ENCODE measurements at places on chromosomes 11 and 22.

DNA sequence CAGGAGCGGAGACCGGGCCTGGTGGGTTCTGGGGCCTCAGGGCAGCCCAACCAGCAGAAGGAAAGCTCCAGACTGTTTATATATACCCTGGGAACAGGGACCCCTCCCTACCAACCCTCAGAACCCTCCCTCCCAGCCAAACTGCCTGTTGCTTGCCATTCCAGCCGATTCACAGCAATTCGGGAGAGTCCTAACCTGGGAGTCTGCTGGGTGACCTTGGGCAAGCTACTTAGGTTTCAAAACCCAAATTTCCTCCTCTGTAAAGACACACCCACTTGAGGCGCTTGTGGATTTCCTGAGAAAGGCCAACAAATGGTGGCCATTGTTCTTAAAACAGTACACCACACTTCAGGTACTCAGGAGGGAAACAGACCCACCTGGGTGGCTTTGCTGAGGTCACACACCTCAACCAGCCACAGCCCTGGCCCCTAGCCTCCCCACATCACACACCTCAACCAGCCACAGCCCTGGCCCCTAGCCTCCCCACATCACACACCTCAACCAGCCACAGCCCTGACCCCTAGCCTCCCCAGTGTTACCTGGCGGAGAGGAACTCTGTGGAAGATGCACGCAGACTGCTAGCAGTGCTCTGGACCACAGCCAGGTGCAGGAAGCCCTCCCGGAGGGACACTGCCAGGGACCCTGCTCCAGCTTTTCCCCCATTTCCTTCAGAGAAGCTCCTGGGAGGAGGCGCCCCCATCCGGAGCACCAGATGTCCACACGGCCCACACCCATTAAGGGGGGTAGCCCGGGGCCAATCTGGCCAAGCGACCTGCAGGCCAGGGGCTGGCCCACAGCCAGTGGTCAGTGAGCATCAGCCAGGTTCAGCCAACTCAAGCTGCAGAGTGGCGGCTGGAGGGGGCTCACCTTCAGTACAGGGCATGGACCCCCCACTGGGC, 6.2 kb downstream of the SHISA8 start:
- H3K4me1 ChIP-seq: peaks cover 55% of the 10 kb centered on the region
- peak overlapping the region; percentile 22 for H3K27ac ChIP-seq
- no peak overlapping the region for H3K4me3 ChIP-seq

GRCh38 chr22:45452565-45453379, 39.3 kb downstream of the RIBC2 start:
- H3K36me3 ChIP-seq: no peaks in the 10 kb centered on the region
- H3K27me3 ChIP-seq: peaks cover 3% of the 10 kb centered on the region
- H3K4me1 ChIP-seq: no peaks in the 10 kb centered on the region
- no peak overlapping the region for H3K4me3 ChIP-seq
- H3K27ac ChIP-seq: no peak overlapping the region

GRCh38 chr22:43883012-43883661, 8.7 kb downstream of the PNPLA5 start:
- H3K27me3 ChIP-seq: peaks cover 4% of the 10 kb centered on the region
- H3K36me3 ChIP-seq: no peaks in the 10 kb centered on the region
- no peak overlapping the region for H3K4me3 ChIP-seq
- no peak overlapping the region for H3K27ac ChIP-seq
- H3K4me1 ChIP-seq: peaks cover 5% of the 10 kb centered on the region
- peak; percentile 58 for DNase-seq

DNA sequence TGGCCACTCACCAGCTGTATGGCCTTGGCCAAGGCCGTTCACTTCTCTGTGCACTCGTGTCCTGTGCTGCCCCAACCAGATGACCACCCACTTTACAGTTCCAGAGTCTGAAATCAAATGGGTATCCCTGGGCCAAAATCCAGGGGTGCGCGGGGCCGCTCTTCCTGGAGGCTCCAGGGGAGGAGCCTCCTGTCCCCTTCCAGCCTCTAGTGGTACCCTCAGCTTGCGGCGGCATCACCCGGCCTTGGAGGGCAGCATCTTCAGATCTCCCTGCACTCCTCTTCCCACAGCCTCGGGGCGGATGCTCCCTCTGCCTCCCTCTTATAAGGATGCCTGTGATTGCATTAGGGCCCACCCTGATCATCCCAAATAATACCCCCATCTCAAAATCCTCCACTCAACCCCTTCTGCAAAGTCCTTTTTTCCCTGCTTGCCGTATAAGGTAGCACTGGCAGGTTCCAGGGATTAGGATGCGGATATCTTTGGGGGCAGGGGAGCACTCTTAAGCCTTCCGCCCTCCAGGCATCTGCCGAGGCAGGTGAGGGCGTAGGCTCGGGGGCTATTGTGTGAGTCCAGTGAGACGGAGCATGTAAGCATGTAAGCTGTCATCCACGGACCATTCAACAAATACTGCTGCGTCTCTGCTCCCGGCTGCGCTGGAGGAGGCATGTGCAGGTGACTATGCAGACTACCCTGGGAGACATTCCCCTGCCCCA, 24.4 kb upstream of the SHISAL1 start:
- no peaks in the 10 kb centered on the region for H3K36me3 ChIP-seq
- no peak overlapping the region for H3K27ac ChIP-seq
- DNase-seq: no peak
- no peak overlapping the region for H3K4me3 ChIP-seq
- H3K4me1 ChIP-seq: peaks cover 5% of the 10 kb centered on the region
- H3K27me3 ChIP-seq: peaks cover 16% of the 10 kb centered on the region

DNA sequence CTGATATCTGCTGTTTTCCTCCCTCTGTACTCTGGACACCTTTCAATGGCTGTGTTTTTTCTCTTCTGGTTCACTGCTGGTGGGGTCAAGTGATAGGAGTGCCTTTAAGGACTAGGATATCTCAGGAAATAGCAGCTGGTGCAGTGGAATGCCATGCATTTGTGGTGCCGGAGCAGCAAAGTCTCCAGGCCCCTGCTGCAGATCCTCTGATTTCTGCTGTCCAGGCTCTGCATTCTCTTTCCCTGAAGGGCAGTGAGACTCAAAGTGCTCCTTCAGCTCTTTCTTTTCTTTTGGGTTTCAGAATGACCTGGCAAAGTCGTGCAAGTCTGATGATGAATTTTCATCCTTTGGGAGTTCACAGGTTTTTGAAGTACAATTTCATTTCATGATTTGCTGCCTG, 774.3 kb downstream of the FAM181B start:
- DNase-seq: no peak
- no peak overlapping the region for H3K4me3 ChIP-seq
- H3K27me3 ChIP-seq: no peaks in the 10 kb centered on the region
- H3K27ac ChIP-seq: no peak overlapping the region
- no peaks in the 10 kb centered on the region for H3K36me3 ChIP-seq

DNA sequence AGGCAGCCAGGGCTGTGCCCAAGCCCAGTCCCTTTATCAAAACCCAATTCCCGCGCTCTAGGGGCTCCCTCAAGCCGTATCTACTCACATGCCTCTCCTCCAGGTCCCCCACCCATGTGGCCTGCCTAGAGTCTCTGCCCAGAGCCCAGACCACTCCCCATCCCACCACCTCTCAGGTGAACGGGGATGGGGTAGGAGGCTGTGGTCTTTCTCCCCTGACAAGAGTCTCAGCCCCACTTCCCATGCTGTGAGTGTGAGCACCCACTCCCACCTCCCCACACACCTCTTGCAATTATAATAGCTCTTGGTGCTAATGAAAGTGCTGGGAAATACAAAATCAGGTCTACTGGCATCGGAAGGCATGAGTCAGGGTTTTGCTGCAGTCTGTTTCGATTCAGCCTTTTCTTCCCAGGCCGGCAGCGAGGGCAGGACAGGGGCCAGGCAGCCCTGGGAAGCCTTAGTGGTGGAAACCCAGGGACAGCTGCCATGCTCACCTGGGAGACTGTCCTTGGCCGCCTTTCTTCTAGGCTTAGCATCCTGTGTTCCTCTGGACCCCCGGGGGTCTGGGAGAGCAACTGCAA, 16.7 kb upstream of the TMPRSS4 start:
- H3K36me3 ChIP-seq: no peaks in the 10 kb centered on the region
- no peak overlapping the region for H3K27ac ChIP-seq
- H3K4me3 ChIP-seq: no peak overlapping the region
- H3K27me3 ChIP-seq: peaks cover 9% of the 10 kb centered on the region
- no peaks in the 10 kb centered on the region for H3K4me1 ChIP-seq

GRCh38 chr11:87972133-87972532, 203.1 kb downstream of the RAB38 start:
- no peaks in the 10 kb centered on the region for H3K36me3 ChIP-seq
- H3K27ac ChIP-seq: no peak overlapping the region
- DNase-seq: no peak
- H3K4me1 ChIP-seq: no peaks in the 10 kb centered on the region
- no peaks in the 10 kb centered on the region for H3K27me3 ChIP-seq

GRCh38 chr11:94823102-94823732, 55.1 kb downstream of the AMOTL1 start:
- no peak for DNase-seq
- no peak overlapping the region for H3K27ac ChIP-seq
- H3K36me3 ChIP-seq: no peaks in the 10 kb centered on the region
- no peaks in the 10 kb centered on the region for H3K4me1 ChIP-seq

GRCh38 chr22:30291058-30291892, 2.0 kb upstream of the CASTOR1 start:
- no peaks in the 10 kb centered on the region for H3K27me3 ChIP-seq
- no peak for DNase-seq
- no peak overlapping the region for H3K4me3 ChIP-seq
- peaks cover 44% of the 10 kb centered on the region for H3K4me1 ChIP-seq
- H3K36me3 ChIP-seq: peaks cover 43% of the 10 kb centered on the region

DNA sequence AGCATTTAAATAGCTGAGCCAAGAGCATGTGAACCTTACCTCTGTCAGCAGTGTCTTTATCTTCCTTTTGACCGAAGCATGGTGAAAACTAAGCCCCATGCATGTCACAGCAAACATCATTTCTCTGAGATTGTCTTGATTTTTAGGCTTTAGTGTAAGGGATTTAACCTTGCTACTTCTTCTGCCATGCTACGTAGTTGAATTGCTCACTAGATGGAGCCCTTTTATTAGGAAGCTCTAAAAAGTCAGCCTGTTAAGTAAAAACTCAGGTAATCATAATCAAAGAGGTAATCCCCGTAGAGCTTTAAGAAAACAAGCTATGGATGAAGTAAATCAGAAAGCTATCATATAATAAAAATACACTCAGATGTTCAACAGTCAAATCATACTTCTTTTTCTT, 149.5 kb downstream of the PGR start:
- H3K4me3 ChIP-seq: no peak overlapping the region
- no peak overlapping the region for H3K27ac ChIP-seq
- peaks cover 7% of the 10 kb centered on the region for H3K4me1 ChIP-seq
- peak; percentile 28 for DNase-seq
- H3K27me3 ChIP-seq: no peaks in the 10 kb centered on the region

DNA sequence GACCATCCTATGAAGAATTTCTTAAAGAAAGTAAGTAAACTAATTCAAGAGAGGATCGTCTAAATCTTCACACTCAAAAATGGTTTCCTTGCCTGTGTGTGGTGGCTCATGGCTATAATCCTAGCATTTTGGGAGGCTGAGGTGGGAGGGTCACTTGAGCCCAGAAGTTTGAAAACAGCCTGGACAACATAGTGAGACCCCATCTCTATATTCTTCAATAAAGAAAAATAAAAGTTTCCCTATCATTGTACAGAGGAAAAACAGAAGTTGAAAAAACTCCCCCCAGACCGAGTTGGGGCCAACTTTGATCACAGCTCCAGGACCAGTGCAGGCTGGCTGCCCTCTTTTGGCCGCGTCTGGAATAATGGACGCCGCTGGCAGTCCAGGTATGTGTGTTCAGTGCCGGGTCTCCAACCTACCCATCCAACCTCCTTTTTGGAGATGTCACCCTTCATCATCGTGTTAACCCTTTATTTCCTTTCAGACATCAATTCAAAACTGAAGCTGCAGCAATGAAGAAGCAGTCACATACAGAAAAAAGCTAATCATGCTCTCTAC, 3.0 kb downstream of the RPS25 start:
- no peaks in the 10 kb centered on the region for H3K27me3 ChIP-seq
- peaks cover 32% of the 10 kb centered on the region for H3K4me1 ChIP-seq
- no peak overlapping the region for H3K4me3 ChIP-seq
- no peak overlapping the region for H3K27ac ChIP-seq
- DNase-seq: no peak

DNA sequence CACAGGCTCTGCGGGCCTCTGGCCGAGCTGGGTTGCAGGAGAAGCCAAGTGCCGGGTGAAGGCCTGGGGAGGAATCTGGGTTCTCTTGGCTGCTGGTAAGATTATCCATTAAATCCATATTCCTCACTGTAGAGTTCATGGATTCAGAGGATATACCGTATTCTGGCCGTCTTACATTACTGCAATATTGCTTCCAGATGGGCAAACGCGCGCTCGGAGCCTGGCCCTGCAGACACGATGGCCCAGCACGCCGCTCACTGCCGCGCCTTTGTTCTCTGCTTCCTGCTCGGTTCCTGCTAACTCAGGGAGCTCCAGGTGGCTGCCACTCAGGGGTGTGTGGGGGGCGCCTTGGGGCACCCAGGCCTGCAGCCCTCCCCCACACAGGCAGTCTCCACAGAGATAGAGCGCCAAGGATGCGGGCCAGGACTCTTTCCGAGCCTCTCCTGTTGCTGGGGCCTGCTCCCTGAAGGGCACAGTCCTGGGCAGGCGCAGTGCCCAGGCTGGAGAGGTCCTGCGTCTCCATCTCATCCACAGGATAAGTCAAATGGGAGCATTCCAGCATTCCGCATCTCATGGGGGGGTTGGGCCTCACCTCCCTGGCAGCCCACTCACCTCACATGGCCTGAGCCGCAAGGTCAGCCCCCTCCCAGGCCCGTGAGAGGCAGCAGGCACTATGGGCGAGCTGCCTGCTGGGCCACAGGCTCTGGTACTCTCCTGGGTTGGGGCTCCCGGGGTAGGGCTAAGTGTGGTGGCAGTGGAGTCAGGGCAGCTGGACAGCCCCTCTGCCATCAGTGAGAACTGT, 14.1 kb upstream of the KCNQ1OT1 start:
- H3K27ac ChIP-seq: no peak overlapping the region
- no peak for DNase-seq
- no peaks in the 10 kb centered on the region for H3K4me1 ChIP-seq

GRCh38 chr11:19595499-19595839, 117.2 kb upstream of the NAV2 start:
- no peak overlapping the region for H3K27ac ChIP-seq
- no peaks in the 10 kb centered on the region for H3K36me3 ChIP-seq
- no peak overlapping the region for H3K4me3 ChIP-seq
- no peaks in the 10 kb centered on the region for H3K27me3 ChIP-seq

GRCh38 chr11:67674442-67674871, at the start of gene ALDH3B2:
Gene ALDH3B2, minus strand, starts transcription at chr11:67674623. Its CDS starts 7,688 bp downstream, at chr11:67666935.
- peaks cover under 1% of the 10 kb centered on the region for H3K4me1 ChIP-seq
- DNase-seq: no peak
- H3K27ac ChIP-seq: no peak within 1 kb of the TSS
- no peaks in the 10 kb centered on the region for H3K36me3 ChIP-seq
- peaks cover 32% of the 10 kb centered on the region for H3K27me3 ChIP-seq

- H3K27ac ChIP-seq: no peak overlapping the region
- no peaks in the 10 kb centered on the region for H3K4me1 ChIP-seq
- H3K27me3 ChIP-seq: no peaks in the 10 kb centered on the region
- no peak for DNase-seq
These were observed 16.5 kb downstream of the RDX start for GRCh38 chr11:110279881-110280280.

DNA sequence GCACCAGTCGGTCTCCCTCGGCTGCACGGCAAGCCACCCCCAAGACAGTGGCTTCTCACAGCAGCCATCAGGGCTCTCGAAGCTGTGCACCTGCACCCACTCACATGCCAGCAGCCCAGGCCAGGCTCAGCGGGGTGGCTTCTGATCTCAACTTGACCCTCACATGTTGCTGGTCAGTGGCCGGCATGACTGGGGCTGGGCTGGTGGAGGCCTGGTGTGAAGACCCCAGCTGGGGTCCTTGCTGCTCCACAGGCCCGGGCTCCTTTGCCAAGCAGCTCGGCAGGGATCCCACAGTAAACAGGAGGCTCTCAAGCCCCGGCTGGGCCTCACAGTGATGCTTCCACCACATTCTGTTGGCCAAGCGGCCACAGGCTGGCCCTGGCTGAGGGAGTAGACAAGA, 128.2 kb downstream of the BRD1 start:
- no peaks in the 10 kb centered on the region for H3K27me3 ChIP-seq
- no peak overlapping the region for H3K4me3 ChIP-seq
- H3K36me3 ChIP-seq: no peaks in the 10 kb centered on the region

Measured in B cell (primary cell).